ENCODE measurements at places on chromosomes 1 and 21.

DNA sequence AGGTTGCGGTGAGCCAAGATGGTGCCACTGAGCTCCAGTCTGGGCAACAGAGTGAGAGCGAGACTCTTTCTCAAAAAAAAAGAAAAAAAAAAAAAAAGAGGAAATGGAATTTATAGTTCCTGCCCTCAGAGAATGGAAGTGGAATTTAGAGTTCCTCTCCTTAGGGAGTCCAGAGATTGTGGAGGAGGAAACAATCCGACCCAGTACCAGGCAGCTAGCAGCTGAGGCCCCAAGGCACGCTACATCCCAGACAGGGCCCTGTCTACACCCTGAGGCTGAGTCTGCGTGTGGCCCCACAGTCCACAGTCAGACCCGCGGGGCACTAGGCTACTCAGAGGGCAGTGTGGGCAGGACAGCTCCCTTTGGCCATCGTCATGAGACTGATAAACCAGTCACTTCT lies 1.9 kb upstream of the MFN2 start:
- no peak for DNase-seq

DNA sequence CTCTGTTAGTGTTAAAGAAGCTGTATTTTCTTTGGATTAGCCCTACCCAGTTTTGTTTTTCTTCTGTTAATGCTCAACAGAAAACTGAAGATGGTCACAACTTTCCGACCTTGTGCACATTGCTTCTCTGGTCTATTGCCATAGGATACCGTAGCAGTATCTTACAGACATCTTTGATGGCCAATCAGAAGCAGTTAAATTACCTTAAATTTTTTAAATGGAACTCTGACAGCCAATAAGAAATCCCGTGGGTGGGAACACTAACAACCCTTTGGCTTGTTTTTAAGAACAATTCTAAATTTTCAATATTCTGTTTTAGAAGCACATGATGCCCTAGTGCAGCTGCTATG lies 17.2 kb downstream of the NFYC start:
- DNase-seq = no peak

- no peak for DNase-seq
Observed at GRCh38 chr21:25025596-25025995, 581.7 kb downstream of the MRPL39 start.

DNA sequence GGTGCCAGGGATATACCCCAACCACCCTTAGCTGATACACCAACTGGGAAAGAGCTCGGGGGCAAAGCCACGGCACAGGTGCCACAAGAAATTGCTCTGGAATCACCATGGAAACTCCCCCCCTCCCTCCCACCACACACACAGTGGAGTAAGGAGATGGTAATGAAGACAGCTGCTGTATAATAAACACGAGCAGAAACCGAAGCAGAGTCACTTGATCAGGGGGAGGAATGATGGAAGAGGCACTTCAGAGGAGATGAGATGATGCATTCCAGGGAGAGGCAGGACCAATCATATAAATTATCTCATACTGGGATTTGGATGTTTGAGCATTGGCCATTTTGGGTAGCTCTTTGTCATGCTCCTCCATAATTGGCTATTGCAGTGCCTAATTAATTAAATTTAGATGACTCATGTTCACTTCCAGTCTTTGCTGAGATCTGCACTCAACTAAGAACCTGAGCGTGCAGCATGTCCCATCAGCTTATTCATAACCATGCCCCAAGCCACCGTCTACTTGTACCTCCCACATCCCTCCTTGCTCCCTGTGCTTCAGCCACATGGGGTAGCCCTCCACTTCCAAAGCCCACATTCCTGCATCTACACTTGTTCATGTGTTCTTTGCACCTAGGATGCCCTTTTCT lies 189.5 kb downstream of the ZSCAN20 start:
- DNase-seq = no peak

DNA sequence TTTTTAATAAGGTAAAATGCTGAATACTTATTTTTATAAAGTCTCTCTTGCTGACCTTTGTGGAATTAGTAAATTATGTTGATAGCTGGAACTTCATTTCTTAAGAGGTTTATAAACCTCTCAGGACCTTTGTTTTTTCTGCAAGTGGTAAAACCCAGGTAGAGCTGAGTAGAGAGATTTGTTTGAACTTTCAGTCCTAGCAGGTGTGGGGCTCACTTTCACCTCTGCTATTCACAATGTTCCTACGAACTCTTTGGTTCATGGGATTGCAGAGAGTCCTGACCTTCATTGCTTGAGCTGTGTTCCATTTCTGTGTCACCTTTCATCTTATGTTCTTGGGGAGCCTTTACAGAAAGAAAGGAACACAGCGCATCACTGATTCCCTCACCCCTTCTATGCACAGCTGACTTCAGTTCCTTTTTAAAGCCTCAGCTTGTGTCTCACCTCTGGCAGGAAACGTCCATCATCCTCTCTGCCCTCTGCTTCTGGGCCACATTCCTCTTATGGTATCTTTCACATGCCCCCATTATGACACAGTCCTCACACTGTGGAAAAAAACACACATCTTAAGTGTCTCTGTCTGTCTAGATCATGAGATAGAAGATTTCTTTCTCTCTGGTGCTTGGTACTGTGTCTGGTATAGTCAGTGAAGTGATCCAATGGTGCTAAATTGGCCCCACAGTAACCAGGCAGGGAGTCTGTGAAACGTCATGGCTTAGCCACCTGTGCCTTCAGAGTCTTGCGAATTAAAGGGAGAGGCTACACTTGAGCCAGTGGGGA lies 262.5 kb upstream of the B3GALT2 start:
- no peak for DNase-seq

DNA sequence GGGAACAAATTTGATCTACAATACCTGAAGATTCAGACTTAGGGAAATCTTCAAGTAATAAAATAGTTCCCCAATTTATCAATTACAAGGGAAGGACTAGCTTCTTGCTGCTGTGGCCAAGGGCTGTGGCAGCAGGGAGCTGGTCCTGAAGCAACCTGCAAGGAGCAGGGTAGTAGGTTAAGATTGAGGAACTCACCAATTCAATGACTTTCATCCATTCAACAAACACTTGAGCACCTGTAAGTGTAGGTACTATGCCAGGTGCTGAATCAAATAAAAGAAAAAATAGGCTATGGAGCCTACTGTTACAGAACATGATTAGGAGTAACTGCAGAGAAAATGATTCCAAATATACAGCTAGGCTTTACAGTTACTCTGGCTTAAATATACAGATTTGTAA lies 64.2 kb upstream of the RBM34 start:
- DNase-seq = no peak

- DNase-seq = no peak
Observed at GRCh38 chr1:230243146-230243545, 176.1 kb downstream of the GALNT2 start.

- DNase-seq = no peak
Observed at GRCh38 chr1:197958438-197959305, 41.5 kb downstream of the LHX9 start.

DNA sequence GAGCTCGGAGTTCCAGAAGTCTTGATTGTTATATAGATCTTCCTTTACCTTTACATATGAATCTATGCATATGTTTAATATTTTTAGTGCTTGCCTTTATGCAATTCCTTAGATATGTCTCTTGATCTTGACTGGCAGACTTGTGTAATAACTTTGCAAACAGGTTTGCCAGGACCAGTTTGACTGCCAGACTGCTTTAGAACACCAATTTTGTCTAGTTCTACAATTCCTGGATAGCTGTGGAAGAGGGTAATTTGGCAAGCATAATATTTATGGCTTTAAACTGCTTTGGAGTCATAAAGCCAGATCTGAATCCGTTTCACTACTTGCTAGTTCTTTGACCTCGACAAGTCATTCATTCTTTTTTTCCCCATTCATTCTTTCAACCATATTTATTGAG lies 250.0 kb downstream of the FAF1 start:
- DNase-seq = peak; percentile 34

DNA sequence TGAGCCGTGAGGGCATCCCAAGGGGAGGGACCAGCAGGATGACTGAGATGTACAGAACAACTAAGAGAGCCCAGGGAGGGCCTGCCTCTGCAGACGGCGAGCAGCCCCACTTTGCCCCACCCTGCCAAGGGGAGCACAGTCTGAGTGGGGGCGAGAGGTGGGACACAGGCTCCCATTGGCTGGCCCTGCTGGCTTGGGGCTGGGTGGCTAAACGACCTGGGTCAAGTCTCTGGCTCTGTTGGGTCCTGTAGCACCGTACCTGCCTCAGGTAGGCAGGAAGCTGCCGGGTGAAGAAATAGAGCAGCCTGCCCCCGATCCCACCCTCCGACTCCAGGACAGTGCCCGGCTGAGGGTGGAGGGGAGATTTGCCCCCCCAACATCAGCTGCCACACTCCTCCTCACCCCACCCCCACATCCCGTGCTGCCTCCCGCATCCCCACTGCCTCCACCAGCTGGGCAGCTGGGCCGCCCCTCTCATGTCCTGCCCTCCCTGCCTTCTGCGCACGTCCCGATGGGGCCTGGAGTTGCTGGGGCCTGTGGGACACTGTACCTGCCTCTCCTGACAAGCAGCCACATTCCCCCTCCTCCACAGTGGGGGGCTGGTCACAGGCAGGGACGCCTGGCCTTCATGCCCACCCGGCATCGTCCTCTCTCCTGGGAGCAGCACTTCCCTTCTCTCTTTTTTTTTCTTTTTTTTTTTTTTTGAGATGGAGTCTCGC lies 12.6 kb upstream of the PLEKHG5 start:
- DNase-seq = no peak

GRCh38 chr1:182256931-182257330 lies 134.7 kb downstream of the GLUL start:
- no peak for DNase-seq

Data from LNCaP clone FGC (cell line).